ENCODE measurements at places on chromosomes 3 and 15.

- no peak for DNase-seq
These were observed 405.0 kb upstream of the IL12A start for GRCh38 chr3:159583662-159584061.

DNA sequence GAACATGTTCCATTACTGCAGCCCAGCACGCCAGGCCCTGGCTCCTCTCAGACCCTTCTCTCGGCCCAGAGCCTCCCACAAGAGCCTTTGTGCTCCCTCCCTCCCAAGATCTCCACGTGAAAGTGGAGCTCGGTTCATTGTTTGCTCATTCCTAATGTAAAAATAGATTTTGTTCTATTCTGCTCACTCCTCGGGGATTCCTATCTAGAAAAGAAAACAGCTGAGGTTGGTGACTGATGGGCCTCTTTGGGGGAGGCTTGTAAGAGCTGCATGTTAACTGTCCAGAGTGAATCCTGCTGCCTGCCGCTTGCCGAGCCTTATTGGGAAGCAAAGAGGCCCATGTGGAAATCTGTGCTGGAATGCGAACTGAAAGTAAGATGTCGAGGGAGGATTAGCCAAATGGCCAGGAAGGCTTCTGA, 267.1 kb downstream of the LRTM1 start:
- no peak for DNase-seq

DNA sequence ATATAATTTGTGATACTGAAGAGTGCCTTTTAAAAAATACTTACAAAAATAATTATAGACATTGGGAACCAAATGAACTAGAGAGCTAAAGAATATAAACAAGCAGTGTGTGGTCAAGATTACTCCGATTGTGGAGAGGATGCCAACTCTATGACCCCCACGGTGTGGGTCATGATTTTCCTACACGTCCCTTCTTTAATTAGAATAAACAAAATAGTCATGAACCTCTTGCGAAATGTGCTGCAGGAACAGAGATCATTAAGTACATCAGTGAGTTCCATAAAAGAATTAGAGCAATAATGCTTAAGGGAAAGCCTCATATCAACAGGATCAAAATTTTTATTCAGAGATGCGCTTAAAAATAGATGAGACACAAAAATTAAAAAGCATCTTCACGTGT, 476.6 kb upstream of the ROBO1 start:
- no peak for DNase-seq

GRCh38 chr3:182693723-182694122, 99.6 kb upstream of the ATP11B start:
- DNase-seq, result no peak

GRCh38 chr15:51947124-51947523, 24.5 kb downstream of the LEO1 start:
- no peak for DNase-seq

GRCh38 chr3:177523067-177523675, 325.9 kb upstream of the TBL1XR1 start:
- no peak for DNase-seq

DNA sequence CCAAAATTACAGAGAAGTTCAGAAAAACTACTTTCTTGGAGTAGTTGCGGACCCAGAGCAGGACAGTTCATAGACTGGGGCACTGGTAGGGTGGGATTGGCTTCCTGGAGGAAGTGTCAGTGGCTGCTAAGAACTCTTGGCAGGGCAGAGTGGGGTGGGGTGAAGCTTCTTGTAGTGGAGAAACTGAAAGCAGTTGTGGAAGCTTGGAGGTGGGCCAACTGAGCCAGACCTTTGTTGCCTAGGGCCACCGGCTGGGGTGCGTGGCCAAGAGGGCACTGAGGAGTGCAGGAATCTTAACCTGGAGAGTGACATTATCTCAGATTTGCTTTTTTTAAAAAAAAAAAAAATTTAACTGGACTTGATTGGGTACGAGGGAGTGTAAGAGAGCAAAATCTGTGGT, 3.1 kb downstream of the KAT2B start:
- DNase-seq, result no peak

DNA sequence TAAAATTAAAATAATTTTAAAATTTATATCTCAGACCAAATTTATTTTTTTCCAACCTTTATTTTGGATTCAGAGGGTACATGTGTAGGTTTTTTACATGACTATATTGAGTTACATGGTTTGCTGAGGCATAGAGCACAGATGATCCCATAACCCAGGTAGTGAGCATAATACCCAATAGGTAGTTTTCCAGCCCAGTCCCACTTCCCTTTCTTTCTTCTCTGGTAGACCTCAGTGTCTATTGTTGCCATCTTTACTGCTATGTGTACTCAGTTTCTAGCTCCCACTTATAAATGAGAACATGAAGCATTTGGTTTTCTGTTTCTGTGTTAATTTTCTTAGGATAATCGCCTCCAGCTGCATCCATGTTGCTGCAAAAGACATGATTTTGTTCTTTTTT, 338.1 kb downstream of the EFHB start:
- no peak for DNase-seq

DNA sequence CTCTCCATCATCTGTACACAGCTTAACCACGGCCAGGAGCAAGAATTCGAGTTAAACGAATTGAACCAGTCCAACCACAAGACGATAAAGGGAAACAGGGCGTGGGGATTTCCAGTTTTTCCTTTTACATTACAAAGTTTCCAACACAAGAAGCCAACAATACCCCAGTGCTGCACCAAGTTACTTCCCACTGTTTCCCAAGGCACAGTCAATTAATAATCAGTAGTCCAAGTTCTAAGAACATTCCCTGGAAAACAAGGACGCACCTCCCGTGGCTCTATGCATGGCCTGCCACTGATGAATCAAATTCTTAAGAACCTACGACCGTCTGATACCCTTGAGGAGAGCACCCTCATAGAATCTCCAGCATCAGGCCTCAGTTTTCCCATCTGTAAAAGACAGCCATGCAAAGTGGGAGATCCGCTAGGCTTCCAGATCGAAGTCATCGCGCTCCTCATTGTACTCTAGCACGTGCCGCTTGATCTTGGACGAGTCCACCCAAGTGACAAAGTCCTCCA, 774 bp downstream of the IMP3 start:
- DNase-seq, result no peak

- no peak for DNase-seq
These were observed 11.6 kb downstream of the ZXDC start for GRCh38 chr3:126464093-126464492.

DNA sequence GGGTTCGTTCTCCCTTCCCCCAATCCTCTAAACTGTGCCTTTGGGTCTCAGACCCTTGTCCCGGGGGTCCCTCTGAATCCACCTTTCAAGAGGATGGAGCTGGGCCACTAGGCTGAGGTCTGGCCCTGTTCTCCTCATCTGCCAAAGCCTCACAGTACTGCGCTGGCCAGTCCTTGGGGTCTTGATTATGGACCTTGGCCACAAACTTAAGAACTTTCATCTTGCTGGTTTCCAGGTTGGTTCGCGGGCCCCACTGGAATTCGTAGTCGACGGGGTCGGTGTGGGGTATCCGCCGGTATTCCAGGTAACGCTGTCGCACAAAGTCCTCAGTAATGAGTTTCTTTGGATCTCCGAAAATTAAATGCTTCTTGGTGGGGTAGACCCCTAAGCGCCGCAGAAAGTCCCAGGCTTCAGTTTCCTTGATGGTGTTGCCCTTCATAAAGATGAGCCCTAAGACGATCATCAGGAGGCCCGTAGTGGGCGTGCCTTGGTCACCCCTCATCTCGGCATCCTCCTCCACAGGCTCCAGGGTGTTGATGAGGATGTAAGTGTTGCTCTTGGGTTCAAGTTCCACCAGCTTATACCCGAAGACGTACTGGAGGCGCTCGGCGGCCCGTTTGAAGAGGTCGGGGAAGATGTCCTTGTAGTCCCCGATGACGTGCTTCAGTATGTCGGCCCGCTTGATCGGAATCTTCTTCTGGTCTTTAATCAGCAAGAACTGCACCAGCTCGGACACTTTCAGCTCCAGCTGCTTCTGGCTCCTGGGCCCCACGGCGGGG, 727 bp downstream of the NSMCE3 start:
- peak; percentile 25 for DNase-seq

GRCh38 chr15:60421544-60421943, 23.8 kb upstream of the ANXA2 start:
- no peak for DNase-seq

DNA sequence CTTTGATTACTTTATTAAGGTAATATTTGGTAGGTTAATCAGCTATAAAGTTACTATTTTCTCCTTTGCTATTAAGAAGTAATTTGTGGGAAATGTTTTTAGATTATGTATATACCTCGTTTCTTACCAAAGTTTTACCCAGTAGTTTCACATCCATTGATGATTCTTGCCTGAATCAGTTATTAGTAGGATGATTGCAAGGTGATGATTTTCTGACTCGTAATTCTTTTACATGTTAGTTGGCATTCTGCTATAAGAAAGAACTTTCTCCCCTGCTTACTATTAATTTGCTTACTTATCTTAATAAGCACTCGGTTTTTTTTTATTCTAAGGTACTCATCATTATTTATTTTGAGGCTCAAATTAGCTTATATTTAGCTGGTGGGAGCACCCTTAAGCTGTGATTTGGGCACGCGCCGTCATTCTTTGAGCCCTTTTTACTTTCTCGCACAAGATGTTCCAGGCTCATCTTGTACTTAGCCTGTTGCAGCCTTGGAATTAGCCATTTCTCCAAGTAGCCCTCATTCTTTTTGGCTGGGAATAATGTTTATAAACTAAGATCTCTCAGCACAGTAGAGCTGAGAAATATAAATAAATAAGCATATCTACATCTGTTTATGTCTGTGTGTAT, 15.3 kb downstream of the USP3 start:
- DNase-seq, result no peak

DNA sequence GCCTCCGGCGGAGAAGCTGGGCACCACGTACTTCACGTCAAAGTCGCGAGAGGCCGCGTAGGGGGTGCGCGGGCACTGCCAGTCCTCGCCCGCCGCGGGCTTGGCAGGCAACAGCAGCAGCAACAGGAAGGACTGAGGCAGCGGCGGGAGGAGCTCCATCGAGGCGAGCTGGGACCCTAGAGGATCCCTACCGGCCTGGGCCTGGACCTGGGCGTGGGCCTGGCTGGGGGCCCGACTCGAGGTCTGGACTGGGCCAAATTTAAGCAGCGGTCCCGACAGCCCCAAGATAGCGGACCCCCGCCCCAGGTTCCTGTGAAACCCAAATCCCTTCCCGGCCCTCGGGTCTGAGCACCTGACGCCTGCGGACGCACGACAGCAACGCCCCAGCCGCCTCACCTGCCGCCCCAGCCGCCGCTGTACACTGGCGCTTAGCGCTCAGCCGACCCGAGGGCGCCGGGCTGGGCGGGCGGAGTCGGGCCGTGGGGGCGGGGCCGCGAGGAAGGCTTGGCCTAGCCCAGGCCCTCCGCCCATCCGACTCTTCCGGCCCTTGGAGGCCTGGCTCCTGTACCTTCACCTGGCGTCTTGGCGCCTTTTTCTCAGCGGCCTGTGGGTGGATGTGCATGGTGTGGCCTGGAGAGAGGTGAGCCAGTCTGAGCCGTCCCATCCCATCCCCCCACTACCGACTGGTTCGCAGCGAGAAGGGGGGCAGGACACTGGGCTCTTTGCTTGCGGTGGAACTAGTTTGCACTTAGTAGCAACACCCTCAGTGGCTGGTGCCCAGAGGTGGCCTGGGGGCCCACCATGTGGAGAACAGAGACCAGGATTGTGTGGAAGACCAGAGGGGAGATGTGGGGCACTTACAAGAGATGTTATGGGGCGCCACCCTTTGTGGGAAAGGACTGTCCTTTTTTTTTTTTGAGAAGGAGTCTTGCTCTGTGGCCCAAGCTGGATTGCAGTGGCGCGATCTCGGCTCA, at the start of gene MST1R:
TSS of gene MST1R (minus strand) at position 423 of the 974 bp plus-strand sequence. CDS start at position 159, 264 bp downstream.
- DNase-seq, result peak; percentile 79

DNA sequence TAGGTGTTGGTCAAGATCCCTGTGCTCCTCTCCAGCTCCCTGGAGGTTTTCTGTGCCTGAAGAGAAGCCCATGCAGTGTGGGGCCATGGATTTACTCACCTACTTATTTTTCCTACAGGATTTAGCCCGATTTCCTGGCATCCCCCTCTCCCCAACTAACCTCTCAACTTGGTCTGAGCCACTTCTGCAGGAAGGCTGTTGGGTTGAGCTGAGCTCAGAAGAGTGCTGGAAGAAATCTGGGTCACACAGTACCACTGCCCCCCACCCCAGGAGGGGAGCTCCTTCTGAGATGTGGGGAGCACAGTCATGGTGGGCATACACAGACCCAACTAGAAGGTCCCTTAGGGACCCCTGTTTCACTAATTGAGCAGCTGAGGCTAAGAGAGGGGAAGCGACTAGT, 34.4 kb upstream of the SLCO2A1 start:
- no peak for DNase-seq
